Frontal cortex (tissue), 4 donors: ENCODE measurements at places on chromosomes 6 and 20. TPM values are rescaled to one million over a fixed set of nuclear protein-coding genes. Genes with fewer than 3 reads are reported as not detected.

Gene SRMS
- total RNA-seq = not detected

Gene LRFN2
- 24.1 TPM for total RNA-seq

Gene MYT1
- total RNA-seq = 6.9 TPM

Gene TPMT
- 8.2 TPM for total RNA-seq

Gene GPR31
- not detected for total RNA-seq

Gene CGAS
- total RNA-seq = 1.2 TPM

Gene CD93
- 10.6 TPM for total RNA-seq

Gene TBP
- 15.5 TPM for total RNA-seq

Gene FBXO30
- 92.9 TPM for total RNA-seq

Gene CAGE1
- total RNA-seq = not detected

Gene OR2J1
- total RNA-seq = not detected

Gene BTNL2
- total RNA-seq = not detected

Gene HTR1B
- total RNA-seq = 5.3 TPM

Gene SERINC1
- total RNA-seq = 746 TPM

- no peak for DNase-seq
Observed at GRCh38 chr6:148427333-148427732, 84.7 kb downstream of the SASH1 start.

DNA sequence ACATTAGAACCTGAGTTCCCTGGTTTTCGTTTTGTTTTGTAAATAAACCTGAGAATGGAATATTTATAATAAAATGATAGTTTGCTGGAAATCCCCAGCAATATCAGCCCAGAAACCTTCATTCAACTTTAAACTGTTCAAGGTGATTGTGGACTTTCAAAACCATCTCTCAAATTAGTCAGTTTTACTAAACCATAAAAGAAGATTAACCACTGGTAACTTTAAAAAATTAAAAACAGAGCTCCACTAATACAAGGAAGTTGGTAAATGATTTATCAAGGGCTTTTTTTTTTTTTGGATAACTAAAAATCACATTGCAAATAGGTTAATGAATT, 10.0 kb downstream of the MBOAT1 start:
- DNase-seq = no peak

DNA sequence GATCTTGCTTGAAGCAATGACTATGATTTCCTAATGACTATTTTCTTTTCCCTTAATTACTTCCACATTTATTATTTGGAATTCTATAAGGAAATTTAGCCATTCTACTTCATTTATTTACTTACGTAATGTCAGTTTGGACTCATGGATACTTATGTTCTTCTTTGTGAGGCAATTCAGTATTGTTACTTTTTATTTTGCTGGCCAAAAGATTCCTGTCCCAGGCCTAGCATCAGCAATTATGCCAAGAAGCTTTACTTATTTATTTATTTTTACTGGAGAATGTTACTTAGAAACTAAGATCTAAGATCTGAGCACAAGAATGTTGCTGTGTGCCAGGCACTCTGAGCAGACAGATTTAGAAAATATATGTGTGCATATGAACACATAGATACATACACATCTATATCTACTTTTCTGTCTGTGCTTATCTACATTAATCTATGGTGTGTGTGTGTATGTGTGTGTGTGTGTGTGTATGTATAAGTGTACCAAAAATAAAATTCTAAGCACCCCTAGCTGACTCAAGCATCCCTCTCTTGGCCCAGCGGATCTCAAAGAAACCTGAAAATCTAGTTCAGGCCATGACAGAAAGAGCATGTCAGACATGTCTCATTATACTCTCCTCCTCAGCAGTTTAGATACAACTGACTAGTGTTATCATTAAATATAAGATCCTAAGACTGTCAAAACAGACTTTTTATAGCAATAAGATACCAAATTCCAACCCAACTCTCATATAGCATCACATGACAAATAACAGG, 640.0 kb upstream of the GJE1 start:
- DNase-seq = no peak

GRCh38 chr6:4008324-4009047, 70.5 kb downstream of the FAM217A start:
- DNase-seq = peak; percentile 36

DNA sequence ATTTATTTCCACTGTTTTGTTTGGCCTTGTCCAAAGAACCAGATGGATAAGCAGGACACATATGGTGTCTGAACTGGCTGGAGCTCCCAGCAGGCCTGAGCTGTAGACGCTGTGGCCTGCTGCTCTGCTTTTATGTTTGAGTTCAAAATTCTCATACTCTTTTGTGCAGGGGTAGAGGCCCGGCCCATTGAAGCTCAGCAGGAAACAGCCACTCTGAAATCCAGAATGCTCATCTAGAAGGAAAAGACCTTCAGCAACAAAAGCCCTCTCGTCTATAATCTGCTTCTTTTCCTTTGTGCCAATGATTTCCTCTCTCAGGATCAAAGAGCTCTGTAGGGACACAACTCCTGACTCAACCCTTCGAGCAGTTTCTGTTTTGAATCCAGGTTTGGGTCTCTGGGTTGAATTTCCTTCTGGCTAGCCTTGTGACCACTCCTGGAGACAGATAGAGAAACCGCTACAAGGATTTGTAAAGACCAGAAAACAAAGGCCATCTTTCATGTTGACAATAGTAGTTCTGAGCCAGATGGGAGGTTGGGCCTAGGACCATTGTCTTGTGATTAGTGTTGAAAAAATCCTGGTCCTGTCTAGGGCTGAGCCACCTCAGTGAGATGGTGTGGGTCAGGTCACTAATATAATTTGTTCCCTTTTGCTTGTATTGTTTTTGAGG, 446.7 kb downstream of the BCKDHB start:
- no peak for DNase-seq

GRCh38 chr6:73766040-73766439, 70.0 kb downstream of the CD109 start:
- DNase-seq = no peak

DNA sequence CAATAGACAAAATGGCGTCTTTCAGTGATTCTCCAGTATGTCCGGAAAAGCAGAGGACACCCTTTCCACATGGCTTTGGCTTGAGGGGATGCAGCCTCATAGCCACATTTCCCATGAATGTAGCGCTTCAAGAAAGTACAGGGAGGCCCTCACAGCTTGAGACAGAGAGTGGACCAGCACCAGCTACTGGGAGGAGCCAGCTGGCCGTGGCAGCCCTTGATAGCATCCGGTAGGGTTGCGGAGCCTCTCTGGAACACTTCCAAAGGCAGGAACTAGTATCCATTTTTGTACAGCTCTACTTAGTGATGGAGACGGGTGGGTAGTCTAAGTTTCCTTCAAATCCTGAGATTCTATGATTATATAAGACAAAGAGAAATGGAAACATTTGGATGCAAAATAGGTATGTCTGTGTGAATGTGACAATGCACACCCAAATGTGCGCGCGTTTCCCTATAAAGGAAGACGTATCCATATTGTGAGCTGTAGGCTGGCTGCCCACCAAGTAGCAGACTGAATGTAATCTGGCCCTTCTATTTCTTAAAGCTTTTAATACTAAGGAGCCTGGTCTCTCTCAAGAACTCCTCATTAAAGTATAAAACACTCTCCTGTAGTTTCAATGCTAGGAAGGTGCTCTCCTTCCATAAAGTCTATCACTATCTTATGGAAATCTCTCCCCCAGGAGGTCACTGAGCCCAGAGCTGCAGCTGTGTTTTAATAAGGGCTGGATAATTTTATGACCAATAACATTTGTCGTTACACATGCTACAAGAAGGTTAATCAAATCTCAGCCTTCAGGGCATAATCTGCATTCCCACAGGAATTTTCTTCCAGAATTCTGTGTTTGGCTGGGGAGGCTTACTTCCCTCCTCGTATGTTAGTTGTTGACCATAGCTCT, 74.0 kb downstream of the SOBP start:
- no peak for DNase-seq

DNA sequence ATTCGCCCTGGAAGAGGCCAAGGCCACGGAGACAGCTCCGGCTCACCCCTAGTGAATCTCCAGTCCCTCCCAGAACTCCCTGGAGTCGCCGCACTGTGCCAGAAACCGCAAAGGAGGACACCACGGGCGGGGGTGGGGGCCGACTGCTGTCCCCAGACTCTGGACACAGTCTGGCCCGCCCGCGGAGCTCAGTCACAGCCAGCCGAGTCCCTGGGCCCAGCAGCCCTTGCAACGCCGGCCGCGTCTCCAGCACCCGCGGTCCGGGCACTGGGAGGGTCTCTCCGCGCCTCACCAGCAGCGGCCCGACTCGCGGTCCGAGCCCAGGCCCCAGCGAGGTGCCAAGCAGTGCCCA, 518 bp downstream of the PEX6 start:
- DNase-seq = peak; percentile 35

DNA sequence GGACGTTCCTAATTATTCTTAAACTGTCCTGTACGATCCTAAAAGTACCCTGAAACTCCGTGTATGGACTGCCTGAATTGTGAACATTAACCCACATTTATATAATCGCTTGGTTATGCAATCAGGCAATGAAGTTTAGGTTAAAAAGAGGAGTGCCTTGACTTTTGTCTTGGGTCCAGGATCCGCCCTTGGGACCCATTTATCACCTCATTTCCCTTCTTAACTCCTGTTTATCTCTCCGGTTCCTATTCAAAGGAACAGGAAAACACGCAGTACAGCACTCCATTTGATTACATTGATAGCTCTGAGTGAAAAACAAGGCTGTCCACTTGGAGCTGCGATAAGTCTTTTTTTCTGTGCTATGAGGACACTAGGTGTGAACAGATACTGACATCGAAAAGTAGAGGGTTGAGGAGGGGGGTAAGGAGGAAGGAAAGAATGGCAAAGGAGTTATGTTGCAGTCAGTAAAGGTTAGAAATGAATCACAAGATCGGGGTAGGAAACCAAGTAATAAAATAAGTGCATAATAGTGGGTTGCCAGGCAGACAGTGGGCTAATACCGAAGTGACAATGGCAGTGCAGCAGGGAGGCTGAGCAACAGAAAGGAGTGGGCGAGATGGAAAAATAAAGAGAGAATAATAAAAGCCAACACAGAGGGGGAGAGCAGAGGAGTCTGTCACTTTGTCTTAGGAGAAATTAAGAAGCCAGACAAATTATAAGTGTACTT, 15.9 kb upstream of the PCK1 start:
- no peak for DNase-seq

DNA sequence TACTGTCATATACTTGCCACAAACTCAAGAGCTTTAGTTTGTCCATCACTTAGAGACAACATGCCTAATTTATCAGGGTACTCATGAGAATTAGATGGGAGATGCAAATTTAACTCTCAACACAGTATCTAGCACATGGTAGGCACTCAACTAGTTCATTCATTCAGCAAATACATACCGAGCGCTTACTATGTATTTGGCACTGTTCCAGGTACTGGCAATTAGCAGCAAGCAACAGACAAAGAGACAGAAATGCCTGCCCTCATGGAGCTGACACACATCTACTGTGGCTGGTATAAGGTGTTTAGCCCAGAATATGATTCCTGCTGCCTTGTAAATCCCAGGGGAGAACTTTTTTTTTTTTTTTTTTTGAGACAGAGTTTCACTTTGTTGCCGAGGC, 4.8 kb downstream of the MICAL1 start:
- no peak for DNase-seq

GRCh38 chr6:33619166-33619840, 1.8 kb upstream of the ITPR3 start:
- DNase-seq = no peak

DNA sequence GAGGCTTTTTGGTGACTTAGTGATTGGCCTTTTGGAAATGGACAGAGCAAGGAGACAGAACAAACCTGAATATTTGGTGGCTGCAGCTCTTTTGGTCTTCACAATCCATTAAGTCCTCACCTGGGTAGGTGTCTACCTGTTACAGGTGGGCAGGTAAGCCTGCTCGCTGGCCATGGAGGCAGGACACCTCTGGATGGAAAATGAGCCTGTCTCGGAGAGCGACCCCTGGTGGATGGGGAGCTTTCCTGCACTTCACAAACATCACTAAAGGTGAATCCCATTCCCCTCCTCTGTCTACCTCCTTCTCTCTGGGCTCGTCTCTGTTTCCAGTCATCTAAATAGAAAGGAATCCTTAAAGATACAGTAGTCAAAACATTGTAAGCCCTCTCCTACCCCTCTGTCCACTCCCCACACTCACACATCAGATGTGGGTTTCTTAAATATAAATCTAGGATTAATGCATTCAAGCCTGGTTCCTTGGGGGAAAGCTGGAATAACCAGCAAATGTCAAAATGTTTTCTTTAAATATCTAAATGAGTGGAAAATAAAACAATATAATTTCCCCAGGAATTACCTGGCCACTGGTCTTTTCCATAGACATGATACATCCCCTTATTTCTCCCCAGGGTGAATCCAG, 304.9 kb downstream of the CDH26 start:
- DNase-seq = no peak

GRCh38 chr6:152096863-152097496, 289.5 kb downstream of the ESR1 start:
- no peak for DNase-seq

DNA sequence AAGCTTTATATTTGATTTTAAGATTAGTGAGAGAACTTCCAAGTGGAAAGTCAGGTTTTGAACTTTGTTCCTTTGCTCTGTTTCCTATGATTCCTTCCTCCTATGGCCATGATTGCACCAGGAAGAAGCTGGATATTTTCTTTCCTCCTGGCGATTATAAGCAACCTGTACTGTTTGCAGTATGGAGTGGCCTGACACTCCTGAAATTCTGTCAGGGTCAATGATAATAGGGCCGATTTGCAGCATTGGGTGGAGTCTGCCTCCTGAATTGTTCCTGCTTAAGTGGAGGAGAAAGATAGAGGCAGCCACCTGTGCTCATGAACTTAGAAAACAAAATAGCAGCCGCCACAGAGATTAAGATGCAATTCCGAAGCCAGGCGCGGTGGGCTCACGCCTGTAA, 9.8 kb upstream of the FAM217A start:
- DNase-seq = no peak

DNA sequence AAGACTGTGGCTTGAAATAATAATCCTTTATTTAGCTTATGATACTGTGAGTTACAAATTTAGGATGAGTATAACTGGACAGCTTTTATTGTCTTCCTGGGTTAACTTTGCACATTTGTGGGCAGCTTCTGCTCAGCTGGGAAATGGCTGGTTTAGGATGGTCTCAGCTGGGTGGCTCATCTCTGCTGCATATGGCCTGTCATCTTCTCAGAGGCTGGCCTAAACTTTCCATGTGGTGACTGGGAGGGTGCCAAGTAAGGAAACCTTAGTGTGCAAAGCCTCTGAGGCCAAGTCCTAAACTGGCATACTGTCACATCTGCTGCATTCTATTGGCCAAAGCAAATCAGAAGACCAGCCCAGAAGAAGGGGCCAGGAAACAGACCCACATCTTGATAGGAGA, 40.2 kb downstream of the BTBD3 start:
- no peak for DNase-seq

- no peak for DNase-seq
Observed at GRCh38 chr6:4258733-4259132, 123.4 kb upstream of the ECI2 start.

- DNase-seq = no peak
Observed at GRCh38 chr6:137222381-137222780, 3.2 kb upstream of the IFNGR1 start.
